ENCODE measurements at places on chromosomes 12 and 14.

DNA sequence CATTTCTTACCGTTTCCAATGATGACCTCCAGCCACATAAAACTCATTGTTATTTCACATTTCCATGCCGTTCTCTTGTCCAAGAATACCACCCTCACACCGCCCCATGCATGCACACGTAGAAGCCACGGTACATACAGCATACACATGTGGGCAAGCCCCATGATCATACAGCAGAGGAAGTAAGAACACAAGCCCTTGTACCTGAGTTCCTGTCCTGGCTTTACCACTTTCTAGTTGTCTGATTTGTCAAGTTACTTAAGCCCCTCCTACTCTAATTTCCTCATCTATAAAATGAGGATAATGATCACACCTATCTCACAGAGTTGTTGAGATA, 59.9 kb downstream of the DUSP16 start:
- DNase-seq, result no peak

- no peak for DNase-seq
These were observed 94.9 kb downstream of the PPM1H start for GRCh38 chr12:62839869-62840660.

DNA sequence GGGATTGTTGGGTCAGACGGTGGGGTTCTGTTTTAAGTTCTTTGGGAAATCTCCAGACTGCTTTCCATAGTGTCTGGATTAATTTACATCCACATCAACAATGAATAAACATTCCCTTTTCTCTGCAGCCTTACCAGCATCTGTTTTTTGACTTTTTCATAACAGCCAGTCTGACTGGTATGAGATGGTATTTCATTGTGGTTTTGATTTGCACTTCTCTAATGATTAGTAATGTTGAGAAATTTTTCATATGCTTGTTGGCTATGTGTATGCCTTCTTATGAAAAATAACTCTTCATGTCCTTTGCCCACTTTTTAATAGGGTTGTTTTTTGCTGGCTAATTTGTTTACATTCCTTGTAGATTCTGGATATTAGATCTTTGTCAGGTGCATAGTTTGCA, 140.8 kb upstream of the CNTN1 start:
- no peak for DNase-seq

DNA sequence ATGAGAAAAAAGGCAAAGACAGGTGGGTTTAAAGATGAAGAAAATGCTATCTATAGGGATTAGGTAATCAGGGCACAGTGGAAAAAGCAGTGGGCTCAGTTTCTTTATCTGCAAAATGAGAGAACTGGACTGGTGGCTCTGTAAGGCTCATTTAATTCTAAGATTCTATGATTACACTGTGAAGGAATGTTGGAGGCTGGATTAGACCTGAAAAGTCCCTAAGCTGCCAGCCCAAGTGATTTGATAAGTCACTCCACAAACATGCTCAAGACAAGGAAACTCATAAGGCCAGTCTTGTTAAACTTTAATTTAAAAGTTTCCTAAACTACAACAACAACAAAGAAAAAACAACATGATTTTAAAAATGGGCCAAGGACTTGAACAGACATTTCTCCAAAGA, 75.1 kb downstream of the DCAF5 start:
- DNase-seq, result no peak

DNA sequence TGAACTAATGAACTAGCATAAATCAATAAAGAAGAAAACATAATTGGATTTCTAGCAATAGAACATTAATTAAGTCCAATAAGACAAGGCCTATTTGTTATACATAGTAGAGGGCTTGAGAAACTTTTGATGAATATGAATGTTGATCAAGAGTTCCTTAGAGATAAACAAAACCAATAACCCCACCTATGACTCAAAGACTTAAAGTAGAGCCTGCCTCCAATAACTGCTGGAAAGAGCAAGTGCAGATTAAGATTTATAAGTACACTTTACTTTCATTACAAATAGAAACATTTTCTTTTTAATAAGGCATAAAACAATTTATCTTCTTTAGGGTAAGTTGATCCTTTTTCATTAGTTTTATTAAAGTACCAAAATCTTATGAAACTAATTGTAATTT, 185.7 kb downstream of the SRGAP1 start:
- no peak for DNase-seq

DNA sequence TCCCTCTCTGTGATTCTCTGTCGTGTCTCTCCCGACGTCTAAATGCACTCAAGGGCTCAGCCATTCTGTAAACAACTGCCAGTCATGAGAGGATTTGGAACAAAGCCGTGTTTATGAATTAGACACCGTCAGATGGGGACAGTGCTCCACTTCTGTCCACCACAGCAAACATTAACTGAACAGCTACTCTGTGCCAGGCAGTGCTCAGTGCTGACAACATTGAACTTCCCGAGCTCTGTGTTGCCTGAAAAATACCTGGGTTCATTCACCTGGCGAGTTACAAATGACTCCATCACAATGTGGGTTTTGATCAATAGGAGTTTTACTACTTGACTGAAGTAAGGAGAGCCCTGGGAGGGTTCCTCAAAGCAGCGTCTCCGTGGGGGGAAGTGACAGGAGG, 139.3 kb downstream of the GLT1D1 start:
- no peak for DNase-seq

GRCh38 chr12:20434996-20435395, 66.7 kb downstream of the PDE3A start:
- DNase-seq, result no peak

- peak; percentile 79 for DNase-seq
These were observed 5.8 kb upstream of the KRT80 start for GRCh38 chr12:52197371-52198231.

GRCh38 chr14:88379706-88380343, 5.6 kb upstream of the SPATA7 start:
- DNase-seq, result no peak

GRCh38 chr14:66069036-66069435, 417.1 kb upstream of the CCDC196 start:
- DNase-seq, result no peak

- DNase-seq, result no peak
These were observed 9.8 kb upstream of the RIMKLB start for GRCh38 chr12:8687846-8688601.

GRCh38 chr14:95769976-95770375, 56.1 kb upstream of the TCL1A start:
- DNase-seq, result no peak

DNA sequence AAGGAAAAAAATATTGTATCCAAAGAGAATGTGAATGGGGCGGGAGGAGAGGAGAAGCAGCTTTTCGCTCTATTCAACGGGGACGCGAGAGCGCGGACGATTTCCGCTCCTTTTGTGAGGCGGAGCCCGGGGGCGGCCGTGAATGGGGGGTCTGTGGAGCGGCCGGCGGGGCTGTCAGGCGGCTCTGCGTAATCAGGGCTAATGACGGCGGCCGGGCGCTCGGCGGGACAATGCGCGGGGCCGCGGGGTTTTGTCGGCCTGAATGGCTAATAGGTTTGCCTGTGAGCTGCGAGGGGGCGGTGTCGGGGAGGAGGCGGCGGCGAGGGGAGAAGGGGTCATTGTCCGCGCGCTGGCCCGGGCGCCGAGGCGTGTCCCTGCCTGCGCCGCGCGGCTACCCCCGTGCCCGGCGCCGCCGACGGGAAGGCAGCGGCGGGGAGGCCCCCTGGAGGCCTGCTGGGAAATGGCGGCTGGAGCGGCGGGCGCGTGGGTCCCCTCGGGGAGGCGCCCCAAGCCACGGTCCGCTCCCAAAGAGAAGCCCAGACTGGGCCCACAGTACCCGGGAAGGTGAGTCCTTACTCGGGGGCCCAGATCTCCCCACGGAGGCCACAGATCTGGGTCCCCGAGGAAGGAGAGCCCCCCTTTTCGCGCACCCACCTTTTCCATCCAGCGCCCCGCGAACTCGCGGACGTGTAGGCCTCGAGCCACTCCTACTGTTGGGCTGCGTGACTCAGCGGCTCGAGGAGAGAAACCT, 6.0 kb downstream of the SIX6 start:
- no peak for DNase-seq

DNA sequence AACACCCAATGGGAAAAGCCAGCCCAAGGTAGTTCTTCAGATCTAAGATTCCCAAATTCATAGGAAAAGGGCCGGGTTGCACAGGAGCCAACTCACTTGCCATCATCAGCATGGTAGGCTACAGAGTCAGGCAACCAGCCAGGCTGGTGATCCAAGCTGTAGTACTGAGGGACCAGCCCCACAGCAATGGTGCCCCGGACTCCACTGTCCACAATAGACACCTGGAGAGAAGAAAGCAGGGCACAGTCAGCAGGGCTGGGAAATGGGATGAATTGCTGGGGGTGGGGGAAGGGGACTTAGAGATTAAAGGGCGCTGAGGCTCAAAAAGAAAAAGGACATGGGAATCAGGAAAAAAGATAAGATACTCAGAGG, 4.2 kb downstream of the SPRYD3 start:
- DNase-seq, result no peak

- DNase-seq, result no peak
These were observed 101.7 kb downstream of the DUSP6 start for GRCh38 chr12:89250636-89251035.

GRCh38 chr14:20470603-20470901, 1.3 kb downstream of the PNP start:
- no peak for DNase-seq

DNA sequence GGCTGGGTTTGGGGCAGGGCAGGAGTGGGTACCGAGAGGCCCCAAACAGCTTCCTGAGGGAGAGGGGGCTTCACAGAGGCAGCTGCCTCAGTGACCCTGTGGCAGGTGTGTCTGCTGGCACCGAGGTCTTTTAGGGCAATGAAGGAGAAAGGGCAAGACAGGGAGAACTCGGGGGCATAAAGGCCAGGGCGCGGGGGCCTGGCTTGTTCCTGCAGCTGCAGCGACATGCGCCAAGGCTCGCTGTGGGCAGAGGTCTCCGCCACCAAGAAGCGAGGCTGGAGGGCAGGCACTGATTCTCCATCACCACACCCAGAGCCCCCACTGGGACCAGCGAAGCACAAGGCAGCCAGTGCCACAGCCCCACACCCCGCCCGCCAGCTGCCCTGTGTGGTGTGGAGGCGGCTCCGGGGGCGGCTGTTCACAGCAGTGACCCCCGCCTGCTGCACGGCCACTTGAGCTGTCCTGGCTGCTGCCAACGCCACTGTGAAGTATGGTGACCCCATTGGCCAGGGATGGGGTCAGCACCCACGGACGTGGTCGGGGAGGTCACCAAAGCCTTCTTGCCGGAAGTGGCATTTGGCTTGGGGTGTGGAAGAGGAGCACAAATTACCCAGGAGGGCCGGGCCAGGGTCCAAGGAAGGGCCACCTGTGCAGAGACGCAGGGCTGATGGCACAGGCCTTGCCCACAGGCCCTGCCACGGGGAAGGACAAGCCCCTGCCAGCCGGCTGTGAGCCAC, 16.4 kb downstream of the BAG5 start:
- no peak for DNase-seq

DNA sequence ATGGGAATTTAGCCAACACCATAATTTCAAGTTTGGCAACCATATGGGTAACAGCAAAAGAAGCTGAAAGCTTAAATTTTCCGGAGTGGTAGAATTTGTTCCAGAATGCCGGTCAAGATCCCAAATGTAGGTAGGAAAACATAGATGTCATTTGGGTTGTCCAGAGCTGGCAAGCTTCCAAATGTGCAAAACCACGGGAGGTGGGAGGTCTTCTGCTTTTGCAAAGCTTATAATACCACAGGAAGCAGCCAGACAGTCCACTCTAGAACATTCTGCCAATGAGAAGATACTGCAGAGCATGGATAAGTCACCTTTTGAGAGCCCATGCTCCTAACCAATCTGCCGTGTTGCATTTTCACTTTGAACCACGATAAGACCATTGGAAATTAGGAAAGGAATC, 26.4 kb upstream of the BATF start:
- no peak for DNase-seq

DNA sequence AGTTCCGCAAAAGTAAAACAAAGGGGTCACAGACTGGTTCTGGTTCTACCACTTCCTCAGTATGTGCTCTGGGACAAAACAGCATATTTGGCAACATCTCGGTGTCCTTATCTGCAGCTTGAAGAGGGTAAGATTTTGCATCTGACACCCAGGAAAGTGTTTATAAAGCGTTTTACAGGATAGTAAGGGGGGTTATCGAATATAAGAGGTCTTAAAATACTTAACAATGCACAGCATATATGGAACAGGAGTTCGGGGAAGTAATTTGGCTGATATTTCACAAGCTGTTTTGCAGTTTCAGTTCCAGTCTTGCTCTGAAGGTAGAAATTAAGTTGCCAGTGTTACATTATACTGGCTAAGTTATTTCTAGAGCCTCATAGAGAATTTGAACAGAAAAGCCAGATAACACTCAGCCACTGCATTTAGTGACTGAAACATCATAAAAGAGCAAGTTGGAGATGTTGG, 904 bp upstream of the MAP4K5 start:
- DNase-seq, result no peak

- DNase-seq, result no peak
These were observed 92.6 kb downstream of the ITPR2 start for GRCh38 chr12:26740348-26740747.

DNA sequence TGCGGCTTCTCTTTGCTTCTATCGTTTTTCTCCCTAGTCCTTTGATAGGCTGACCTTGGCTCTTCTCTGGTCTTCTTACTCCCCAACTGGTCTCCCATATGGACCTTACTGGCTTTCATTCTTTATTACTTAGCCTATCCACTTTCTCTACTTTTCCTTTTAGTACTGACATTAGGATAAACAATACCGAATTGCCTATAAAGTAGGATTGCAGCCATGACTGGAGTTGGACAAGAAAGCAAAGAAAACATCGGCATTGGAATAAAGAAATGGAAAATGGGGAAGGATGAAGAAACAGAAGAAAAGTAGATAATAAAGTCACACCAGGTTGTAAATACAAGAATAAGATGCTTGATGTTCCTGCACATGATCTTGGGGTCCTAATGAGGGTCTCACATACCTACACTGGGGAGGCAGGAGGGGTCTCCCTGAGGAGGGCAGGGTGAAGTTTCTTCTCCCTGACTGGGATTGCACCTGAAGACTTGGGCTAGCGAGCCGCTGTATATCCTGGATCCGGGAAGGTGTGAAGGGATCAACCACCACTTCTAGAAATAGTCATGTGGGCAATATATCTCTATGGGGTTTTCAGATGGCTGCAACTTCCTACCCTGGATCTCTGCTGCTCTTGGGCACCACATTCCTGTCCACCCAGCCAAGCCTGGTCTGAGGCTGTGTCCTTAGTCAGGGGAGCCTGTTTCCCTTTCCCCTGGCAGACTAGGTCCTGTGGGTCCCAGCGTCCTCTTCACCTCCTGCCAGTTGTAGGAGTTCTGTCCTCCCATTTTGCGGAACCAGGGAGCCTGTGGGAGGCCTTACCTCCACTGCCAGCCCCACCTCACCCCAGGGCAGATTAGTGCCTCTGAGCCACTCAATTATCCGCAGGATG, 13.1 kb downstream of the NKX2-1 start:
- DNase-seq, result no peak

- DNase-seq, result no peak
These were observed 4.7 kb downstream of the ASPG start for GRCh38 chr14:104090071-104090748.

Measured in CD4-positive, alpha-beta T cell treated with Interleukin-1 beta for 1 hour (primary cell).